HT-29 (cell line): ENCODE measurements at places on chromosomes 1 and 21.

DNA sequence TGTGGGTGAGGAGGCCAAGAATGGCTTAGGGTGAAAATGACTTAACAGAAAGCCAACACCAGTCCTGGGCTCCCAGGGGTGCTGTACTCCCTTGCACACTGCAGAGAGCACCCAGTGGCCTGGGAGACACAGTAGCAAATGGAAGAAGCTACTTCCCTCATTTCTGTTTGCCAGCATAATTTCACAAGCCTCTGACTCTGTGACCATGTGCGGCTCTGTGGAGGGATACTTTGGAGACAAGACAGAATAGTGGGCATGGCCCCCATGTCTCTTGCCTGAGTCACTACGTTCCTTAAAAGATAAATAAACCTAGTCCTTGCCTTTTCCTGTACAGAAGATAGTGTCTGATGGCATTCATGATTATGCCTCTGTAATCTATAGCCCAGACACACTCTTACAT lies 38.1 kb downstream of the TRIM62 start:
- no peak for DNase-seq

DNA sequence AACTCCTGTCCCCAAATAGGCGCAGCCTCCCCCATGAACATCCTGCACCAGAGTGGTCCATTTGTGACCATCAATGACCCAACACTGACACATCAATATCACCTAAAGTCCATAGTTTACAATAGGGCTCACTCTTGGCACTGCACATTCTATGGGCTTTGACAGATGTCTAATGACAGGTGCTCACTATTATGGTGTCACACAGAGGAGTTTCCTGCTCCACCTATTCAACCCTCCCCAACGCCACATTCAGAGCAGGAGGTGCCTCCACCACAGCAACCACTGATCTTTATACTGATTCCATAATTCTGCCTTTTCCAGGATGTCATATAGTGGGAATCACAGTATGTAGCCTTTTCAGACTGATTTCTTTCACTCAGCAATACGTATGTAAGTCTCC lies 24.2 kb downstream of the GNG4 start:
- DNase-seq: no peak

- no peak for DNase-seq
These were observed 128.4 kb upstream of the SOD1 start for GRCh38 chr21:31530897-31531705.

DNA sequence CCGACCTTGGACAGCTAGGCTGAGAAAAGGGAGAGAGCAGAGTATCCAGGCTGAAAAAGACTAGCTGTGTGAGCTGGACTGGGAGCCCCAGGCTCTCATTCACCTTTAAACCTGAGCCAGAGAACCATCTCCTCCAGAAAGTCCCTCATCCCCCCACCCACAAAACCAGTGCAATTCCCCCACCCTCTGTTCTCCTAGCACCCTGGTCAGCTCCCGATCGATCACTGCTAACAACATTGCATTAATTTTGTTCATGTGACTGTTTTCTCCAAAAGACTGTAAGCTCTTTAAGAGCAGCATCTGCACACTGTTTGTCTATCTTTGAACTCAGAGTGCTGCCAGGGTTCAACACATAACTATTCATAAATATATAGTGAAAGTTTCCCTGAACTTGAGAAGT lies 67.1 kb upstream of the NFASC start:
- DNase-seq: no peak

GRCh38 chr1:4792565-4792964 lies 138.2 kb downstream of the AJAP1 start:
- no peak for DNase-seq

DNA sequence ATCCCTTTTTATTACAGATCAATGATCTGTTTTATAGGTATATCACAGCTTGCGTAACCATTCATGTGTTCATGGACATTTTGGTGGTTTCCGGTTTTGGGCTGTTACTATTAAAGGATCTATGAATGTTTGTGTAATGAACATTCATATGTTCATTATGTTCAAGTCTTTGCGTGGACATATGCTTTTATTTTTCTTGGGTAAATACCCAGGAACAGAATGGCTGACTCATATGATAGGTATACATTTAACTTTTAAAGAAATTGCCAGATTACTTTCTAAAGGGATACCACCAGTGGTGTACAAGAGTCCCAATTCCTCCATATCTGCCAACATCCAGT lies 73.7 kb downstream of the SPATA46 start:
- no peak for DNase-seq

DNA sequence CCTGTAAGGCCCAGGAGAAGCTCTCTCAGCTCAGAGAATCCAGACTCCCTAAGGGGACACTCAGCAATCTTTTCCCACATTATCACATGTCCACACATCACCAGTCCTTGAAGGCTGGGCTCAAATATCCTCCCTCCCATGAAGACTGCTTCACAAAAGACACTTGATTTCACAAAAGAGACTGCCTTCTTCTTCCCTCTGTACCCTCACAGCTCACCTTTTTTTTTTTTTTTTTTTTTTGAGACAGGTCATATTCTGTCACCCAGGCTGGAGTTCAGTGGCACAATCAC lies 1.5 kb downstream of the CD58 start:
- no peak for DNase-seq

- DNase-seq: no peak
These were observed 29.8 kb downstream of the GPR137B start for GRCh38 chr1:236172041-236172579.

DNA sequence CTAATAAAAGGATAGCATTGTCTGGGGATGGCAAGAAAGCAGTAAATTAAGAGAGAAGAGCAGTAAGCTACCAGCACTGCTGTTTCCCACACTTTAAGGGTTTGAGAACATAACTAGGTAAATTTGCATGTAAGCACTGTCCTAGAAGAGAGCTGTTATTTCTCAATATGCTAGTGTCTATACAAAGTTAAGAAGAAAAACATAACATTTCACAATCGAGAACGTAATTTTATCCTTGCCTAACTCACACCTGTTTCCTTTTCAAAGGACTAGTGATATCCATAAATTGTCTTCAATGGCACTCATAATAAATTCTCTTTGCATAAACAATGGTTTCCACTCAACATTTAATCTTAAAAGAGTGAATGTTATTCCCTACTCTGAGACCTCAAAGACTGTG lies 576.0 kb downstream of the PTBP2 start:
- no peak for DNase-seq

DNA sequence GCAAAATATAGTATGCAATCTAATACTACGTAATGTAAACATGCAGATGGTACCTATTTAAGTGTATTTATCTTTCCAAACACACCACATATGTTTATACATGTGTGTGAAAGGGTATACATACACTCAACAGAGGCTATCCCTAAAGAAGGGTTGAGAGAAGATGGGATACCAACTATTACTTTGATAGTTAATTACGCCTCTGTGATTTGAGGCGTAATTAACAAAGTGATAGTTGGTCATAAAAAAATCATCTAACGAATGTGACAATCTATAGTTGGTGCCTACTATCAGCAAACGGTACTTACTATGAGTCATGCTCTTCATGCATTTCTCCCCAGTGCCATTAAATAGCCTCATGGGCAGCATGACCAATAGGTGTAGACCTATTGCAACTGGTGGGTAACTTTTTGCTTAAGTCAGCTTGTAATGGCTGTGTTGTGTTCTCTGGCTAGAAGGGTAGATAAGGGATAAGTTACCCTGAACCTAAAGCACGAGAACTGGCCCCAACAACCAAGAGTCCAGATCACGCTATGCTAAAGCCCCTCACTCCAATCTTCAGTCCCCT lies 15.3 kb downstream of the RCAN1 start:
- DNase-seq: no peak

- DNase-seq: no peak
These were observed 48.3 kb upstream of the ARTN start for GRCh38 chr1:43885279-43885801.

DNA sequence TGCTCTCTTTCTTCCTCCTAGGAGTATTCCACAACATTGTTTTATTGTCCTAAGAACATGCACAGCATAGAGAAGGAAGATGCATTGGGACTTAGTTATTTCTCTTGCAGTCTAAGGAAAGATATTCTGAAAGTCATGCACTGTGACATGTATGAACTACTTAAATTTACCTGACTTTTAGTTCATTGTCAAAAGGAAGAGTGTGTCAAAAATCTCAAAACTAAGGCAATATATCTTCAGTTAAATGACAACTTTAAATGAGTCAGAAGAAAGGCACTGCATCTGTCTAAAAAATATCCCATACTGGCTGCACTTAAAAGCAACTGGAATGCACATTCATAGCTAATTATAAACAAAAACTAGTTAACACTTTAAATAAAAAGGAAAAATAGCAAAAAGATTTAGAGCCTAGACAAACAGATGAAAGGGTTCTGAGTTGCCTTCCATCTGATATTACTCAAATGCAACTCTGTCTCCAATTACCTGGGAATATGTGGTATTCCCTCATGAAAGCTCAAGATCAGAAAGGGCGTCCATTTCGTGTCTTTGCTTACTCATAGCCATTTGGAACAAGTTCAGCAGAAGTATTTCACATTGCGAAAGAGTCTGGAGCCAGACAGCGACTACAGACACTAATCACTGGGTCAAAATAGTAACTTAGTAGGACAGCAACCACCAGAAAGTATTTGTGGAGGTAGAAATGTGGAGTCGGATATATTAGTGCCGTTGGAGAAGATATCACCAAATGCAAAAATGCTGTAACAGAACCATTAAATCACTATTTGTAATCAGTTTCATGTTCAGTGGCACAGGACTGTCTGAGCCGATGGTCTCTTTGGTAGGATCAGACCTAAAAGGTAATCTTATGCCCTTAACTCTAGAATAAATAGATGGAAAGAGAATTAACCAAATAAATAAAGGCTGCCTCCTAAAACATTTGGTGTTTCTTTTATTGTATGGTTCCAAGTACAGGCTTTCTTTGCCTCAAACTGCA lies 225.7 kb downstream of the GREM2 start:
- no peak for DNase-seq

DNA sequence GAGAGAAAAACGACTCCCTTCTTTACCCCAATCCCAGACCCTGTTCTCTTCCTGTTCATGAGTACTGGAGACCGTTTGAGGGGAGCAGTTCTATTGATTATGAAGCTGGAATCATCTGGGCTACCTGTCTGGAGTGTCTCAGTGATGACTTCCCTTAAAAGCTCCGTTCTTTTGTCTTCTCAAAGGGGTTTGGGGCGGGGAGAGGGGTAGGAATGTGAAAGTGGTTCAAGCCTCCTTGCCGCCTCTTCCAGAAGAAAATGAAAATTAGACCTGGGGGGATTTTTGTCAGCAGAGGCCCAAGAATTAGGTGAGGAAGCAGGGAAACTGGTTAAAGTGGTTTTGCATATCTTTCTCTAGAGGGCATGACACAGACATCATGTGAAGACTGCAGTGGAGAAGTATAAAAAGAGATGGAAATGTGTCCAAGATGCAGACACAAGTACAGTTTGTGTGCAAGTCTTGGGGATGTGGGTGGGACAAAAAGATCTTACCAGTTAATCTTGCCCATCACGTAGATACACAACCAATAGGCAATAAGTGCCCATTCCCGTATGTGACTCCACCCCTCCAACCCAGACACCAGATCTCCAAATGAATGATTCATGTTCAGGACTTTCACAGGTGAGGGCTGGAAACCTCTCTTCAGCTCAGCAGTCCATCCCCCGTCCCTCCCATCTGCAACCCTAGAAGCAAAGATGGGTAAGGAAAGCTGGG lies 470 bp upstream of the MTMR11 start:
- DNase-seq: peak; percentile 87

DNA sequence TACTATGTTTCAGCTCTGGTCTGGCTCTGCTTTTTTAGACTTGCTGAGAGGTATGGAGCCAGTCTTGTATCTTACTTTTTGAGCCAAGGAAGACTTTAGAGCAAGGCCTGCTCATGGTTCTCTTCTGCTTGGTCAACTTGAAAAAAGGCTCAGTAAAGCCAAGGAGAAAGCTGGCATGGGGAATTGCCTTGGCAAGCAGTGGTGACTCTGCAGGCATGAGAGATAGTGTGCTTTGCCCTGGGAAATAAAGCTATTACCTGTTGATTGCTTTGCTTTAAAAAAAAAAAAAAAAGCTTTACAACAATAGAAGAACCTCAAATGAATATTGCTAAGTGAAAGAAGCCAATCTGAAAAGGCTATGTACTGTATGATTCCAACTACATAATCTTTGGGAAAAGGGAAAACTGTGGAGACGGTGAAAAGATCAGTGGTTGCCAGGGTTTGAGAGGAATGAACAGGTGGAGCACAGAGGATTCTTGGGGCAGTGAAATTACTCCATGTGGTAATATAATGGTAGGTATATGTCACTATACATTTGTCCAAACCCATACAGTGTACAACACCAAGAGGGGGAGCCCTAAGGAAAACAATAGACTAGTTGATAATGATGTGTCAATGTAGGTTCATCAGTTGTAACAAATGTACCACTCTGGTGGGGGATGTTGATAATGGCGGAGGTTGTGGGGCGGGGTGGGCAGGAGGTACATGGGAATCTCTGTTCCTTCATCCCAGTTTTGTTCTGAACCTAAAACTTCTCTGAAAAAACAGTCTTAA lies 87.6 kb downstream of the HMCN1 start:
- DNase-seq: peak; percentile 55
